Stimulated activated CD4-positive, alpha-beta T cell treated with anti-CD3 and anti-CD28 coated beads, Interleukin-15, amount 100 ng/mL, for 1 hour (primary cell): ENCODE measurements at places on chromosomes 11 and 22.

DNA sequence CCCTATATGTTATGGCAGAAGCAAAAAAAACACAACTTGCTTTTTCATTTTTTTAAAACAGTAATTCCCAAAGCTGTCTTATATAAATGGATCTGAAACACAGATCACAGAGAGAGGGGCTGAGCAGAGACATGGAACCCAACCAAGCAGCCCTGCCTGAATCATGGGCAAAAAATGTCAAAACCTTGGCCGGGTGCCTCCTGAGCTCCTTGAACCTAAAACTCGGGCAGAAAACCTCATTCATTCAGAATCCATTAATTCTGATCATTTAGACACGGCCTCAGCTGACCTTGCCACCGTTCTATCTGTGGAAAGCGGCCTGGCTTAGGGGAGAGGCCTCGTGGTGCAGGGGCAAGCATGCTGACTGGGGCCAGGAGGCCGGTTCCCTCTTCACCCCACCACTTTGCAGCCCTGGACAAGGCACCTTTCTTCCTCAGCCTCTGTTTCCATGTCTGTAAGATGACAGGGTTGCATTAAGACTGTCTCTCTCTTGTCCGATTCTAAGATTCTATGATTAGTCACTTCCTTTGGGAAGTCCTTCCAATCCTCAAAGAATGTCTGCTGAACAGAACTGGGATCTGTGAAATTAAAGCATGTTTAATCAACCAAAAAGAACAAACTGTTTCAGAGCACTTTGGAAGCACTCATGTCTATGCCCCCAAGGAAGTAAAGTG, 26.0 kb downstream of the TENM4 start:
- DNase-seq: no peak

GRCh38 chr11:76557466-76557865, 112.6 kb downstream of the EMSY start:
- no peak for DNase-seq

- DNase-seq: no peak
Observed at GRCh38 chr11:19441752-19442553, 201.2 kb upstream of the E2F8 start.

DNA sequence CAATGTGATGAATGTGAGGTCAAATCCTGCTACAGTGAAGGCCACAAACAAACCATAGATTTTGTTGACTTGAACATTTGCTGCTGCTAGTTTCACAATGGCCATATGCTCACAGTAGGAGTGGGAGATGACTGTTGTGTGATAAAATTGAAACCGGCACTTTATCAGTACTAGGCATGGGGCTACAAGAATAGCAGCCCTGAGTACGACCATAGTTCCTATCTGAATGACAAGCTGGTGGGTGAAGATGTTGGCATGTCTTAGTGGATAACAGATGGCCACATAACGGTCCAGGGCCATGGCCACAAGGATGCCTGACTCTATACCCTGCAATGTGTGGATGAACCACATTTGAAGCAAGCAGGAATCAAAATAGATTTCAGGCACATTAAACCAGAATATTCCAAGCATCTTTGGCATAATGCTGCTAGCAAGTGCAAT, 2.8 kb downstream of the OR52A1 start:
- no peak for DNase-seq

DNA sequence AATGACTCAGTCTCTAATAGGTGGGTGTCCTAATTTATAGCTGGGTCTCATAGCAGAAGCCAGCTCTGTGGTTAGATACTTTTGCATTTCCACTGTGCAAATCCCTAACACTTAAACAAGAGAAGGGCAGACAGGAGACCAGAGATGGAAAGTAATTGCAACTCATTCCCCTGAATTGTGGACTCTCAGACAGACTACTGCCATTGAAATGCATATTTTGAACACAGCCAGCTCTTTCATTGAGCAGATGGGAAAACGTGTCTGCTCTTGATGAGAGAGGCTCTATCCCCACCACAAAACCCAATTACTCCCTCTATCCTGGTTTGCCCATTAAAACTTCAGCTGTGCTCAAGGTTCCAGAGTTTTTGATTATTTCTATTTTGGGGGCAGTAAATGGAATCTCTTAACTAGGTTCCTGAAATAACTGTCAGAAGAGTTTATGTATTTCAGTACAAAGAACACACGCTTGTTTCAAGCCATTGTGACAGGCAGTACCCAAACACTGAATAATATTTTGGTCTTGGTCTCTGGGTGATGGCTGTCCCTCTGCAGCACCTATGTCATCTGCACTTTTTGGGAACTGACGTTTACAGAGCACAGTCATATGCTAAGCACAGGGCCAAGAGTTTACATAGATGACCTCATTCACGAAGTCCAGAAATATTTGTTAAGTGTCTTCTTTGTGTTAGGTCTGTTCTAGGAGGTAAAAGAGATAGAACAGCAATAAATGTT, 41.7 kb downstream of the FAM227A start:
- DNase-seq: no peak

- no peak for DNase-seq
Observed at GRCh38 chr22:23113067-23113846, 28.5 kb downstream of the RSPH14 start.

DNA sequence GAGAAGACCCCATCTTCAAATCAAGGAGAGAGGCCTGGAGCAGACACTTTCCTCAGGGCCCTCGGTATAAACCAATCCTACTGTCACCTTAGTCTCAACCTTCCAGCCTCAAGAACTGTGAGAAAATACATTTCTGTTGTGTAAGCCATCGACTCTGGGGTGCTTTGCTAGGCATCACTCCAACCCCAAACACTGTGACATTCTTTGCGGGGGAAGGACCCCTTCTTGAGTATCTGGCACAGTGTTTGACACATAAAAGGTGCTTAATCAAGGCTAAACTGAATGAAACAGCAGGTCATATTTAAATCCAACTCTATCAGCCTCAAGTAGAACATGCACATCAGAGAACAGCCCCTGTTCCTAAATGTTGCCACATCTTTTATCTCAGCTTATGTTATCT, 558.1 kb downstream of the INSC start:
- no peak for DNase-seq

- no peak for DNase-seq
Observed at GRCh38 chr11:1339066-1339675, 29.7 kb upstream of the TOLLIP start.

- no peak for DNase-seq
Observed at GRCh38 chr22:39179841-39180335, 27.4 kb upstream of the CBX7 start.

- DNase-seq: no peak
Observed at GRCh38 chr11:86089659-86090058, 20.8 kb upstream of the PICALM start.

GRCh38 chr22:29308791-29309262, 2.4 kb downstream of the GAS2L1 start:
- DNase-seq: no peak

DNA sequence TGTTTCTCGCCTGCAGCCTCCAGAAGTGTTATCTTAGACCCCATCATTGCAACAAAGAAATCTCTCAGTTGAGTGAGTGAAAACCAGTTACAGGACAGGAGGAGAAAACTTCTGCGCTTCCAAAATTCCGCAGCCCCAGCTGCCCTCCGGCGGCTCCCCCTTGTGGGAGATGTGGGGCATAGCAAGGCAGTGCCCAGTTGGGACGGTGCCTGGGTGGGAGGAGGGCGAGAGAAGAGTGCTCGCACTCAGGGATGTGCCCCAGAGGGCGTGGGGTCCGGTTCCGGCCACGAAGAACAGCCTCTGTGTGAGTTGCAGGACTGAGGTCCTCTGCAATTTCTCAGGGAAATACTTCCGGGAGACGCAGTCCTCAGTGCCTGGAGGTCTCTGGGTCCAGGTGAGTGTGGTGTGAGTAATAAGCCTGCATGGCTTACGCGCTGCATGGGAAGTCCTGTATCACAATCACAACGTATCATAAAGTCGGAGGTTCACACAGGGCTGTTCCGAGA, 87.0 kb upstream of the BLID start:
- DNase-seq: peak; percentile 1

GRCh38 chr11:10303558-10304363, 1.1 kb upstream of the ADM start:
- DNase-seq: no peak

DNA sequence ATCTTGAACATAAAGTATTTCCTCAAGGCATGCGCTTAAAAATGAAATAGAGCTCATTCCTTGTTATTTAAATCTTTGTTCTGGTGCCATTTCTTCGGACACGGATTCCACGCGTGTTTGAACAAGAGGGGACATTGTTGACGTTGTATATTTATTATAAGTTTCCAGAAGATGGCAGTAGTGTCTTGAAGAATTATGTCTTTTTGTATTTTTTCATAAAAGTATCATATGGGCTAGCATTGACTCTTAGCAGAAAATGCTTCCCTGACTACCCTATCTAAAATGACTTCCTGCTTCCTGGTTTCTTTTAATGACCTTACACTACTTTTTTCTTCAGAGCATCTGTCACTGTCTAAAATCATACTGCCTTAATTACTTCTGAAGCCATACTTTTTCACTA, 20.4 kb downstream of the BIRC2 start:
- DNase-seq: no peak

- no peak for DNase-seq
Observed at GRCh38 chr22:43275545-43276317, 67.4 kb downstream of the SCUBE1 start.

DNA sequence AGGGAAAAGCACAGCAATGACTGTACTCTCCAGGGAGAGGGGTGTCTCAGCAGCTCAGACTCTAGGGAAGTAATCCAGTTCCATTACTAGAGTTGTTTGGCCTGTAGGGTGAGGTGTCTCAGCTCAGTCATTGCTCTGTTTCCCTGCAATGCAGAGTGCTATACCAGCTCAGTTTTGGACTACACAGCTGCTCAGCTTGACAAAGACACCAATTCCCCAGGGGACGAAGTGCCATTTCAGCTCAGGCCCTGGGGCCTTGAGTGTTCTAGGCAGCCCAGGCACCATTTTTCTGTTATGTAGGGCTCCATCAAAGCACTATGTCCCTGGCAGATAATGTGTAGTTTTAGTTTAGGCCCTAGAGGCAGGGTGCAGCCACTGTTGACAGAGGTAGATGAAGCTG, 18.2 kb downstream of the CALCB start:
- no peak for DNase-seq

DNA sequence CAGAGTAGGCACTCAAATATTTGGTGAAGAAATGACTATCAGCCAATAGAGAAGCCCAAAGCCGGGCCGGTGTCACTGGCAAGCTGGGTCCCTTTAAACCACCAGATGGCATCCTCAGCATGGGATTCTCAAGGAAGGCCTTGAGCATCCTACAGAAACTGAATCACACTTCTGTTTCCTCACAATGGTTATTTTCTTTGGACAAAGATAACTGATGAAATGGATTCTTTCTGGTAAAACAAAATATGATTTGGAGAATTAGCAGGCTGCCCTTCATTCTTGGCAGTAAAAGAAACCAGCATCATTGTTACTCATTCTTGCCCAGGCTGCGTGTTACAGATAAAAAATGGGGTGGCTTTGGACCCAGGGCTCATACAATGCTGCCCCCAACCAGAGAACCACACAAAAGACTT, 30.3 kb upstream of the ASPHD2 start:
- peak; percentile 9 for DNase-seq

- DNase-seq: no peak
Observed at GRCh38 chr11:76267556-76267955, 61.3 kb upstream of the WNT11 start.

GRCh38 chr11:82146789-82147188, 586.9 kb downstream of the FAM181B start:
- no peak for DNase-seq

- DNase-seq: no peak
Observed at GRCh38 chr11:74175920-74176319, 4.8 kb downstream of the PPME1 start.

- no peak for DNase-seq
Observed at GRCh38 chr11:13268791-13269190, 8.8 kb upstream of the BMAL1 start.

- peak; percentile 22 for DNase-seq
Observed at GRCh38 chr11:86592659-86593451, 79.6 kb downstream of the ME3 start.

- DNase-seq: no peak
Observed at GRCh38 chr11:18457450-18457849, 1.8 kb downstream of the LDHAL6A start.

DNA sequence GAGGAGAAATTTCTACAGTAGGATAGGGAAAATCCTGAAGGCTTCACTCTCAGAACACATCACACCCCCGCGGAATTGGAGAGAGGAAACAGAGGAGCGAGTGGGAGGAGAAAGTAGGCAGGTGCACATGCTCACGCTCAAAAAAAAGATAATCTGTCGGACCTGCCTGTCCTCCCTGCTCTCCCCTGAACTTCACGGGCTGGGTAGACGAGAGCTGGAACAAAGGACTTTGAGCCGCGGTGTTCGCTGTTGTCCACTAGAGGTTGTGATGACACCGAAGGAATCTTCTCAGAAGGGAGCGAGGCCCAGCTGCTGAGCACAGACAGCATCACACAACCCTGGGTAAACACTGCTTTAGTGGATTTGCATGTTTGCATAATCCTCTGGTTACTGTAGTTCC, 5.0 kb downstream of the SEZ6L start:
- no peak for DNase-seq

- no peak for DNase-seq
Observed at GRCh38 chr11:13327421-13327820, 49.8 kb downstream of the BMAL1 start.

GRCh38 chr11:96341211-96342013, 1.6 kb downstream of the MAML2 start:
- DNase-seq: peak; percentile 38

DNA sequence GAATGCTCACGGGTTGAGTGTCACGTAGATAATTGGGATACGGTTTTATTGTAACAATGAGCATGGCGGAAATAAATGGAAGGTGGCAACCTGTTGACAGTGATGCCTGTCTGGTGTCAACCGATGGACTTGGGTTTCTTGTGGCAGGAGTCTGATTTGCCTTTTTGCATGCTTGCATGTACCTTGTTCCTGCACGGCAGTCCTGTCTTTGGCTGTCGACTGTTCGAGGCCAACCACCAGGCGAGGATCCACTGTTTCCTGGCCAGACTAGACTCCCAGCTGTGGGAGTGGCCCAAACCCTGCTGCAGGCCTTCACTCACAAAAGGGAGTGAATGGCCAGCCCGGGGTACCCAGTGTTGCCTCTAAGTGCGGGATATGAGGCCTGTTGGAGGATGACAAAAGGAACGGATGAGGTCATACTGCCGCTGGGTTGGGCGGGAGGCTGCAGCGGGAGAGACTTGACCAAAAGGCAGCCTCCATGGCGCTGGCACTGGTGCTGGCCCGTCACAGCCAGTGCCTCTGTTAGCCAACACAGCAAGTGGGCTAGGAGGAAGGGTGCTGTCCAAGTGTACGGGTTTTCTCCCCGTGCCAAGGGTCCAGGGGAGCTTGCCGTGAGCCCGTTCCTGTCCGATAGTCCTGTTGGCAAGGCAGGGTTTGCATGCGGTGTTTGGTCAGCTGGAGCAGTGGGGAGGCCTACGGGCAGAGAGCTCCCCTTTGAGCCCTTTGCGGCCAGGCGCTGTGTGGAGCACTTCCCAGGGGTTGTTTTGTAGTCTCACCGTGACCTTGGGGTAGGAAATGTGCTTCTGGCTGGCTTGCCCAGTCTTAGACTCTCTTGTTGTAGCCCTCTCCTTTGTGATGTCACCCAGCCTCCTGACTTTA, 974 bp downstream of the DGCR8 start:
- DNase-seq: no peak

- DNase-seq: peak; percentile 61
Observed at GRCh38 chr11:67437082-67437808, at the start of gene PTPRCAP. PTPRCAP (minus strand) TSS chr11:67437682; CDS start chr11:67437619, 63 bp downstream.
